ENCODE measurements at places on chromosomes 3 and 15. TPM values are rescaled to one million over a fixed set of nuclear protein-coding genes. Genes with fewer than 3 reads are reported as not detected.

Gene ALAS1
- total RNA-seq: 32.7 TPM

Gene P2RY13
- not detected for total RNA-seq

Gene CCR9
- total RNA-seq: not detected

Gene SMCO1
- total RNA-seq: not detected

Gene CSPG5
- total RNA-seq: 0.16 TPM

Gene ARL14
- total RNA-seq: not detected

Gene HYKK
- total RNA-seq: 1.3 TPM

Gene SLC28A1
- not detected for total RNA-seq

Gene C3orf85
- total RNA-seq: not detected

Gene RYK
- 52.6 TPM for total RNA-seq

Gene TMEM40
- total RNA-seq: under 0.01 TPM

Data from bladder microvascular endothelial cell (primary cell).